ENCODE measurements at places on chromosomes 12 and 14. TPM values are rescaled to one million over a fixed set of nuclear protein-coding genes. Genes with fewer than 3 reads are reported as not detected.

DNA sequence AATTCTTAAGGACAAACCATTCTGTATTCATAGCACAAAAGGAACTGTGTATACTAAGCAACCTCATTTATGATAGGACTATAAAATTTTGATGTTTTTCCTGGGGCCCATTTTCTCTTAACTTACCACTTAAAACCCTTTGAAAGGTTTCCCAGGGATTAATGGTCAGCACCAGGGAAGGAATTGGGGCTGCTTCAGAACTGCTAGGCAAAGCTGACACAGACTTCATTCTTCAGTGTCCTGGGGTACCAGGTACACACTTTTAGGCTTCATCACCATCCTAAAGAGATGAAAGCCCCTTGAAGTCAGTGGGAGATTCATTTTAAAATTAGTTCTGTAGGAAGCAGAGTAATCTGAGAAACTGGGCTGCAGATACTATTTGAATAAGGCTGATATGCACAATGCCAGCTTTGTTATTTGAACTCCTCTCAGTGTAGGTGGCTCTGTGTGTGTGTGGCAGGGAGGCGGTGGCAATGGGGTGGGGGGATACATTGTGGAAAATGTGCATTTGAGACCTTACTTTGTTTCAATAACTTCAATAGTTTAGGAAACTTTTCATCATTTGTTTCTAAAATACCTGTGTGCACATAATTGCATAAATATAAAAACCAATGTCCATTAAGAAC lies 329.3 kb upstream of the DCN start:
- no peak overlapping the region for H3K27ac ChIP-seq
- no peak overlapping the region for H3K4me3 ChIP-seq
- no peaks in the 10 kb centered on the region for H3K36me3 ChIP-seq
- no peaks in the 10 kb centered on the region for H3K27me3 ChIP-seq
- DNase-seq = no peak
- H3K4me1 ChIP-seq = peaks cover 9% of the 10 kb centered on the region

GRCh38 chr14:60315196-60315990 lies 66.4 kb downstream of the PPM1A start:
- no peak overlapping the region for H3K4me3 ChIP-seq
- H3K27me3 ChIP-seq = peaks cover 24% of the 10 kb centered on the region
- H3K4me1 ChIP-seq = no peaks in the 10 kb centered on the region

DNA sequence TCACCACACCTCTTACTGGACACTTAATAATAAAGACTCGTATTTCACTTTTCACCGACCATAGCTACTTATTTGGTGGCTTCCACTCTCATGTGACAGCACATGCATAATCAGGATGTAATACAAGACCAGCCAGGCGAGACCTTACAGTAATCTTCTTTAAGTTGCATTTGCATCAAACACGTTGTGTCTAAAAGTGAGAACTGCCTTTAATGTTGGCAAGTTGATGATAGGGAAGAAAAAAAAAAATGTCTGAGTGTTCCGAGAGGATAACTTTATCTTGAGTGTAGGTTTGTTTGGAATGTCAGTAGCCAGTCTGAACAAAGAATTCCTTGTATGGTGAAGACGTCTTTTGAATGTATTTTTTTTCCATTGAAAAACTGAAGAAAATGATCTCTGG lies 440.4 kb downstream of the ADAMTS20 start:
- no peaks in the 10 kb centered on the region for H3K4me1 ChIP-seq
- no peaks in the 10 kb centered on the region for H3K27me3 ChIP-seq
- H3K27ac ChIP-seq = no peak overlapping the region
- H3K36me3 ChIP-seq = no peaks in the 10 kb centered on the region

DNA sequence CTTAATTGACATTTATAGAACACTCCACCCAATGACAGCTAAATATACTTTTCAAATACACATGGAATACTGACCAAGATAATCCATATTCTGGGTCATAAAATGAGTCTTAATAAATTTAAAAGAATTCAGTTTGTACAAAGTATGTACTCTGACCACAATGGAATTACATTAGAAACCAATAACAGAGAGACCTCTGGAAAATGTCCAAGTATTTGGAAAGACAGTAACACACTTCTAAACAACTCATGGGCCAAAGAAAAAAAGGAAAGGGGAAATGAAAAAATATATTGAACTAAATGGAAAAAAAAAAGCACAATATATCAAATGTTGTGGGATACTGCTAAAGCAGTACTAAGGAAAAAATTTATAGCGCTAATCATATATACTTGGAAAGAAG lies 52.0 kb downstream of the CRACR2A start:
- no peak overlapping the region for H3K4me3 ChIP-seq
- no peak for DNase-seq
- H3K27me3 ChIP-seq = no peaks in the 10 kb centered on the region
- H3K27ac ChIP-seq = no peak overlapping the region

- H3K27me3 ChIP-seq = no peaks in the 10 kb centered on the region
- no peaks in the 10 kb centered on the region for H3K4me1 ChIP-seq
- H3K4me3 ChIP-seq = no peak overlapping the region
- H3K36me3 ChIP-seq = no peaks in the 10 kb centered on the region
Measured at GRCh38 chr14:44612002-44612401, 104.9 kb upstream of the FSCB start.

- DNase-seq = peak; percentile 74
- no peak overlapping the region for H3K27ac ChIP-seq
- peak overlapping the region; percentile 4 for H3K4me3 ChIP-seq
Measured at GRCh38 chr14:76863724-76864407, 37.7 kb downstream of the LRRC74A start.

Gene CBLN3
- 5.6 TPM for polyA plus RNA-seq

DNA sequence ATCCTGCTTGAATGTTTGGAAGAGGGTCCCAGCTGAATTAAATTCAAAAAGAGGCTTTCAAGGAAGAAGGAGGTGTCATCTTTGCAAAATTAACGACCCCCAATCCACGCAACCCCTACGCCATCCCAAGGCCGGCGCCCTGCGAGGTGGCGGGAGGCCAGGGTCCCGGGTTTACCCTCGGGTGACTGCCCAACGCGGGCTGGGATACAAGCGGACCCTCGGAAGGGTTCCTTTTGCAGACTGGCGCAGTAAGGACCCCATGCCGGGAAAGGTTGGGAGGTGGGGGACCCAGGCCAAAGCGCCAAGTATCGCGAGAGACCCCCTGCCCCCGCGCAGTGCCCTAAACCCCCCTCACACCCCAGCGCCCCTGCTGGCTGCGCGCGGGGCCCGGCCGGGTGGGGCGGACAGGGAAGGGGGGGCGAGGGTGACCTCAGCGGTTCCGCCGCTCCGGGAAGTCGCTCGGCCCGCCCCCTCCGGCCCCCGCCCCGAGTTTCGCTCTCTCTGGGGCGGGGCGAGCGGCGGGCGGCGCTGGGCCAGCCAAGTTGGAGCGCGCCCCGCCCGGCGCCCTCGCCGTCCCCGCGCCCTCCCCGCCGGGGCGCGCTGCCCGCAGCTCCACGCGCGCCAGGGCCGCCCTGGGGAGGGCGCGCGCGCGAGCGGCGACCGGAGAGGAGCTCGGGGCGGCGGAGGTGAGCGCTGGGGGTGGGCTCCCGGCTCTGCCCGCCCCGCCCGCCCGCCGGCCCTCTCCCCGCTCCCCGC lies 708 bp upstream of the ZBTB42 start:
- peaks cover 57% of the 10 kb centered on the region for H3K4me1 ChIP-seq
- no peaks in the 10 kb centered on the region for H3K27me3 ChIP-seq

GRCh38 chr12:130879212-130879686 lies 7.4 kb downstream of the RAN start:
- H3K27ac ChIP-seq = no peak overlapping the region
- no peak overlapping the region for H3K4me3 ChIP-seq
- H3K27me3 ChIP-seq = no peaks in the 10 kb centered on the region
- peaks cover 17% of the 10 kb centered on the region for H3K4me1 ChIP-seq
- peaks cover 29% of the 10 kb centered on the region for H3K36me3 ChIP-seq

DNA sequence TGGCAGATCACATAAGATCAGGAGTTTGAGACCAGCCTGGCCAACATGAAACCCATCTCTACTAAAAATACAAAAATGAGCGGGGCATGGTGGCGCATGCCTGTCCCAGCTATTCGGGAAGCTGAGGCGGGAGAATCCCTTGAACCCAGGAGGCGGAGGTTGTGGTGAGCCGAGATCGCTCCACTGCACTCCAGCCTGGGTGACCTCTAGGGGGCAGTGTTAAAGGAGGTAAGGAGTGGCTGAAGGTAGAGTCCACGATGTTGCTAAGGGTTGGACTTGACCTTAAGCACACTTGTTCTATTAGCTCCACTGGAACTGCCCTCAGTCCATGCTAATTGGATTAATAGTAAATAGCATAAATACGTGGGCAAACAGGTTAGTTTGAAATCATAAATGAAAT lies 62.4 kb upstream of the PSMC1 start:
- no peak overlapping the region for H3K27ac ChIP-seq
- peaks cover 23% of the 10 kb centered on the region for H3K27me3 ChIP-seq
- no peak for DNase-seq
- no peak overlapping the region for H3K4me3 ChIP-seq
- H3K36me3 ChIP-seq = no peaks in the 10 kb centered on the region

DNA sequence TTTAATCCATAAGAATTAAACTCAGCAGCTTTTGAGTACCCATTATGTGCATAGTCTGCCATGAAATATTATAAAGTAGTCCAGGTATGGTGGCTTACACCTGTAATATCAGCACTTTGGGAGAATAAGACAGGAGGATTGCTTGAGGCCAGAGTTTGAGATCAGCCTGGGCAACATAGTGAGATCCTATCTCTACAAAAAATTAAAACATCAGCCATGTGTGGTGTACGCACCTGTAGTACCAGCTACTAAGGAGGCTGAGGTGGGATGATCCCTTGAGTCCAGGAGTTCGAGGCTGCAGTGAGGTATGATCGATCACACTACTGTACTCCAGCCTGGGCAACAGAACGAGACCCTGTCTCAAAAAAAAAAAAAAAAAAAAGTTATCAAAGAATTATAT lies 15.3 kb downstream of the MARK3 start:
- DNase-seq = no peak
- H3K27ac ChIP-seq = no peak overlapping the region
- no peak overlapping the region for H3K4me3 ChIP-seq

Gene OASL
- 0.31 TPM for polyA plus RNA-seq

Gene PTPRQ
- polyA plus RNA-seq = 1.1 TPM

Gene CMA1
- not detected for polyA plus RNA-seq

DNA sequence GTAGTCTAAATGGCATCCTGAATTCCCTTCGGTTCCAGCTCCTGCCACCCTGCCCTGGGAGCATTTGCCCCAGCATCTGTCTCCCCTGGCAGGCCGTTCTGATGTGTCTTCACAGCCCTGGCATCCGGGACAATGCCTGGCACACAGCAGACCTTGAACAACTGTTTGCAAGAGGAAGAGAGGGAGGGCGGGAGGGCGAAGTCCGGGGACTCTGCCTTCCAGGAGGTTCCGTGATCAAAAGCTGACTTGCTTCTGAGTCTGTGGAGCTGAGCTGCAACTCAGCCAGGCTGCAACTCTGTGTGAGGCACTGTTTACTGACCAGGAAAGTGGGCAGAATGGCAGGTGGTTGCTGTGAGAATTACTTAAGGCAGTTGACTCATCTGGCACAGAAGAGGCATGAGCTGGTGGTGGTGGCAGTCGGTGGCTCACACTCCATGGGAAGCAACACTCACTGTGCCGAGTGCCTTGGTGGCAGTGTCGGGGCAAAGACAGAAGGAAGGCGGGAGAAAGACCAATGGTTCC lies 61.1 kb upstream of the DLK1 start:
- H3K36me3 ChIP-seq = no peaks in the 10 kb centered on the region
- no peak overlapping the region for H3K4me3 ChIP-seq
- peak overlapping the region; percentile 71 for H3K27ac ChIP-seq
- H3K27me3 ChIP-seq = peaks cover 7% of the 10 kb centered on the region
- peaks cover 62% of the 10 kb centered on the region for H3K4me1 ChIP-seq
- peak; percentile 81 for DNase-seq

- H3K4me1 ChIP-seq = no peaks in the 10 kb centered on the region
- H3K27me3 ChIP-seq = no peaks in the 10 kb centered on the region
- no peak overlapping the region for H3K27ac ChIP-seq
- H3K36me3 ChIP-seq = no peaks in the 10 kb centered on the region
- no peak for DNase-seq
Measured at GRCh38 chr12:62859321-62859737, 75.6 kb downstream of the PPM1H start.

- DNase-seq = no peak
- H3K4me1 ChIP-seq = no peaks in the 10 kb centered on the region
- no peak overlapping the region for H3K4me3 ChIP-seq
- no peaks in the 10 kb centered on the region for H3K27me3 ChIP-seq
- no peak overlapping the region for H3K27ac ChIP-seq
Measured at GRCh38 chr14:63006531-63006930, 38.7 kb downstream of the KCNH5 start.

Gene CCDC92
- polyA plus RNA-seq = 36.2 TPM

DNA sequence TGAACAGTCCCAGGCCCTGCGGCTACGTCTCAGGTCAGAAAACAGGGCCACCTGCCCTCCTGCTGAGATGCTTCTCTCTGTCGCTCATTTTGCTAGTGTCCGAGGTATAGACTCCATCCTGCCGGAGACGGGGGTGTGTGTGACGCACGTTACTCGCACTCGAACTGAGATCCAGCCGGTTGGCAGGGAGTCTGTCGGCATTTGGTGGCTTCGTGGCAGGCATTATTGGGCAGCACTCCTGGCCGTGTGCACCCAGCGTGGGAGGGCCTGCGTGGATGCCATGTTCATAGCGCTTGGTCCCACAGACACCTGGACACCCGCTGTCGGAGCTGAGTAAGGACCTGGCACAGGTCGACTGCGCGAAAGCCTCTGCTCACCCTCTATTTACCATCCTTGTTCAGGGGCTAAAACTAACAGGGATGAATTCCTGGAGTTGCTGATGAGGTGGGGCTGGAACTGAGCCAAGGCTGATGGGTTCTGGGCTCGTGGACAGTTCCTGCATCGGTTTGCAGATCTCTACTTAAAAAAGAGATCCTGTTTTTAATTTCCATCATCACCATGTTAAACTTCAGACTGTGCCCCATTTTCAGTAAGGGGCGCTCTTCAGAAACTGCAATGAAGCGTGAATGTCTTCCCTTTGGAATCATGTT lies 28.6 kb downstream of the AACS start:
- peaks cover 18% of the 10 kb centered on the region for H3K4me1 ChIP-seq
- DNase-seq = no peak
- no peak overlapping the region for H3K27ac ChIP-seq
- no peaks in the 10 kb centered on the region for H3K27me3 ChIP-seq
- no peak overlapping the region for H3K4me3 ChIP-seq

GRCh38 chr14:68306265-68306933 lies 486.5 kb downstream of the ZFP36L1 start:
- DNase-seq = no peak
- no peaks in the 10 kb centered on the region for H3K27me3 ChIP-seq
- peaks cover 26% of the 10 kb centered on the region for H3K4me1 ChIP-seq
- no peak overlapping the region for H3K4me3 ChIP-seq

DNA sequence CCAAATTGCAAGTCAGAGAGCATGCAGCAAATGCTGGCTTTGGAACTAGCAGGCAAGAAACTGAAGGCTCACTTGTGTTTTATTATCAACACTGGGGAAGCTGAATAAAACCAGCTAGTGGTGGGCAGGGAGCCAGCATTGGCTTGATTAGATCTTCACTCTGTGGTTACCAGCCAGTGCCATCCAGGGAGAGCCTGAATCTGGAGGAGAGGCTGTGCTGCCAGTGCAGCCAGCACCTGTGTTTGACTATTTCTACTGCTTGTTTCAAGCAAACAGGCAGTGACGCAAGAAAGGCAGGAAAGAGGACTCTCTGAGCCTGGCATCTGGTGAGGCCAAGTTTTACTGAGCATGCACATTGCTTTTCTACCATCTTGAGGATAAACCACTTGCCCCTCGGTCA lies 247.0 kb downstream of the PHLDA1 start:
- no peak overlapping the region for H3K4me3 ChIP-seq
- H3K27ac ChIP-seq = no peak overlapping the region
- H3K4me1 ChIP-seq = no peaks in the 10 kb centered on the region
- H3K27me3 ChIP-seq = no peaks in the 10 kb centered on the region

- no peaks in the 10 kb centered on the region for H3K27me3 ChIP-seq
- no peaks in the 10 kb centered on the region for H3K36me3 ChIP-seq
- no peak for DNase-seq
- no peaks in the 10 kb centered on the region for H3K4me1 ChIP-seq
Measured at GRCh38 chr12:33721561-33721960, 281.9 kb upstream of the SYT10 start.
